Activated naive CD8-positive, alpha-beta T cell treated with anti-CD3 and anti-CD28 coated beads for 36 hours (primary cell): ENCODE measurements at places on chromosomes 4 and X.

DNA sequence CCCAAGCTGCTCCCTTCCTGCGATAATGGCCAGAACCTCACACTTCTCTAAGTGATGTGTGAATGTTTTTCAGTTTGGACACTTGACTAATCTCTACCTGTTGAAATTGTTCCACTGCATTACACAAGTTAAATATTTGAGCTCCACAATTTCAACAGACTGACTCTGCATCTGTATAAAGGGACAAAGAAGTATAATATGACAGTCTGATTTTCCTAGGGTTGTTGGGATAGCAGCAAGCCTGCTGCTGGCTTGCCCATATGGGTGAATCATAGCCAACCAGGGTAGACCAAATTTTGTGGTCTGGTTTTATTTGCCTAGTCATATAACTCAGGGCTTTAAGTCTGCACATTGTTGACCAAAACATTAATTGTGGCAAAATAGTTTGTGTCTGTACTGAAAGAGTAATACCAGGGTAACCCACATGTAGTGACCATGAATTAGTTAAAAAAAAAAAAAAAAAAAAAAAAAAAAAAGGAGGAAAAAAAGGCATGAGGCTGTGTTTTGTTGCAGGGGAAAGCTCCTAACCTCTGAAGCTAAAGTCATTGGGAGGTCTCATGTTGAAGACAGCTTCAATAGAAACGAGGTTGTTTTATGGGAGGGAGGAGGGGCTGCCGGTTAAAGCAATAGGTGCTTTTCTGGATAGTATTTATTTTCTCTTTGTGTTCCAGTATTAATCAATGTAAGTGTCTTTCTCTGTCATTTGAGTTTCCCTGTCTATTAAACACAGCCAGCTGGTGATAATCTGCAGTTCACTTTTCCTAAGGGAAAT is 534.2 kb downstream of the RAB28 start:
- H3K4me3 ChIP-seq = no peak overlapping the region
- no peaks in the 10 kb centered on the region for H3K4me1 ChIP-seq
- H3K36me3 ChIP-seq = no peaks in the 10 kb centered on the region
- H3K27ac ChIP-seq = no peak overlapping the region
- no peak for DNase-seq

DNA sequence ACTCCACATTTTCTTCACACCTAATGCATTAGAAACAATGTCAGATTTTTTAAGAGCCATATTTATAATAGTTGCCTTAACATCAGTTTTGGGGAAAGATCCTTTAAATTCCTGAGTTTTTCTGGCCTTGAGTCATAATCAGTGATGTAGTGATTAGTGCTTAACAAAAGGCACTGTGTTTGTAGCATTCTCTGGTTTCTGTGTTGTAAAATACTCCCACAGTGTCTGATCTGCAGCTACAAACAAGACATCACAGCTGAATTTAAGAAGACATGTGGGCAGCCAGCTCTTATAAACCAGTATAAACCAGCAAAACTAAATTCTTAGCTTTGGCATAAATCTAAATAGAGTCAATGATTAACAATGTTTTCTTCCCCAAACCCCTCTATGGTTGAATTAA is 233.8 kb downstream of the FSTL5 start:
- H3K36me3 ChIP-seq = no peaks in the 10 kb centered on the region
- DNase-seq = no peak
- no peaks in the 10 kb centered on the region for H3K27me3 ChIP-seq
- H3K4me3 ChIP-seq = no peak overlapping the region
- H3K4me1 ChIP-seq = no peaks in the 10 kb centered on the region
- no peak overlapping the region for H3K27ac ChIP-seq

DNA sequence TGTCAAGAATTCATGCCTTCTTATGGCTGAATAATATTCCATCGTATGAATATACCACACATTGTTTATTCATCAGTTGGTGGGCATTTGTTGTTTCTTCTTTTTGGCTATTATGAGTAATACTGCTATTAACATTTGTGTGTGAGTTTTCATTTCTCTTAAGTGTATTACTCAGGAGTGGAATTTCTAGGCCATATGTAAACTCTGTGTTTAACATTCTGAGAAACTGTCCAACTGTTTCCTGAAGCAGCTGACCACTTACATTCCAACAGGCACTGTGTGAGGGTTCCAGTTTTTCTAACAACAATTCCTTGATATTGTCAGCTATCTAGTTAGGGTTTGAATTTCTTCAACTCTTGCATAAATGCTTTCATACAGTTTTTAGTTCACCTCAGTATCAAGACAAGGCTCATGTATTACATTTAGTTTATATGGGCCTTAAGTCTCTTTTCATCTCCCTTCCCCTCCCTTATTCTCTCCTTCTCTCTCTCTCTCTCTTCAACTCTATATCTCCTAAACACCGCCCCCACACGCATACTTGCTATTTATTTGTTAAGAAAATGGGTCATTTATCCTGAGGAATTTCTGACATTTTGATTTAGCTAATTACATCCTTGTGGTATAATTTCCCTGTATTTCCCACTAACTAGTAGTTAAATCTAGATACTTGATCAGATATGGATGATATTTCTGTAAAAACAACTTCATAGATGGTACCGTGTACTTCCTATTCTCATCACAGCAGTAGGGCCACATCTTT is 77.4 kb downstream of the WDR19 start:
- H3K4me3 ChIP-seq = no peak overlapping the region
- no peaks in the 10 kb centered on the region for H3K4me1 ChIP-seq
- H3K27me3 ChIP-seq = no peaks in the 10 kb centered on the region
- H3K27ac ChIP-seq = no peak overlapping the region
- DNase-seq = no peak

DNA sequence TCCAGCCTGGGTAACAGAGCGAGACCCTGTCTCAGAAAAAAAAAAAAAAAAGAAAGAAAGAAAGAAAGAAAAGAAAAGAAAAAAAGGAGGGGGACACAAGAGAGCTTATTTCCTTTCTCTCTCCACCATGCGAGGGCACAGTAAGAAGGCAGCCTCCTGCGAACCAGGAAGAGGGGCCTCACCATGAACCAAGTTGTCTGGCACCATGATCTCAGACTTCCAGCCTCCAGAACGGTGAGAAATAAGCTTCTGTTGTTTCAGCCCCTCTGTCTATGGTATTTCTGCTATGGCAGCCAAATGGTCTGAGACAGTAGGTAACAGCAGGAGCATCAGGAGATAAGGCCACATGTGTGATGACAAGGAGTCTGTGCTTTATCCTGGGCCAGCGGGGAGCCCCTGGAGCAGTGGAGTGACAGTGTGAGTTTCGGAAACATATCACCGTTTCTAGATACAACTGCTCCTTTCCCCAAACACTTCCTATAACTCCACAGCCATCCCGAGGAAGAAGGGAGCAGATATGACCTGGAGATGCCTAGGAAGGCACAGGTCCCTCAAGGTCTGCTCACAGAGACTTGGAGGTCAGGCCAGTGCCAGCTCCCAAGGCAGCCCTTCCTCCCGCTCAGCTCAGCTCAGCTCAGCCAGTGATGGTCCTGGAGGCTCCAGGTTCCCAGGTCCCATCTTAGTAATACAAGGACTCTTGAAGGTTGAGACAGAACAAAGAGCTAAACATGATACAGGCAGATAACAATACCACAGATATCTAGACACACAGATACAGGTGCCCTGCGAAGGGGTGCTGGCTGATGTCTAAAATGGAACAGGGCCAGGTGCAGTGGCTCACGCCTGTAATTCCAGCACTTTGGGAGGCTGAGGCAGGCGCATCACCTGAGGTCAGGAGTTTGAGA is 17.7 kb downstream of the JAKMIP1 start:
- H3K27ac ChIP-seq = no peak overlapping the region
- no peak overlapping the region for H3K4me3 ChIP-seq
- peaks cover 19% of the 10 kb centered on the region for H3K4me1 ChIP-seq

DNA sequence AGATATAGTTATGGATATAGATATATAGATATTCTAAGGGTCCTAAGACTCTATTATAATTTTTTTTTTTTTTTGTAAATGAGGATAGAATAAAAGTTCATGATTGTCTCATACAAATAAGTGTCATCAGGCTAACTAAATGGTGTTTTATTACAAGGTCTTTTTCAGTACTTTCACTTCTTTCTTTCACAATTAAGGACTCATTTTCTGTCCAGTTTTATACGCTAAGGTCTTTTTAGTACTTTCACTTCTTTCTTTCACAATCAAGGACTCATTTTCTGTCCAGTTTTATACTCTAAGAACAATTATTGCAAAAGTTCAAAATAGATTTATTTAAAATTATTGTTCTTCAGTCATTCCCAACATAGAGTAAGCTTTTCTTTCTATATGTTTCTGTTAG is 32.7 kb downstream of the RUFY3 start:
- peaks cover 2% of the 10 kb centered on the region for H3K36me3 ChIP-seq
- no peaks in the 10 kb centered on the region for H3K27me3 ChIP-seq
- no peak overlapping the region for H3K4me3 ChIP-seq
- no peak overlapping the region for H3K27ac ChIP-seq
- DNase-seq = no peak
- peaks cover 27% of the 10 kb centered on the region for H3K4me1 ChIP-seq

GRCh38 chrX:119682019-119682989 is 10.7 kb downstream of the SEPTIN6 start:
- no peak for DNase-seq
- peaks cover 44% of the 10 kb centered on the region for H3K36me3 ChIP-seq
- peak overlapping the region; percentile 95 for H3K27ac ChIP-seq
- H3K4me1 ChIP-seq = peaks cover 46% of the 10 kb centered on the region
- no peaks in the 10 kb centered on the region for H3K27me3 ChIP-seq
- H3K4me3 ChIP-seq = peak overlapping the region; percentile 72

DNA sequence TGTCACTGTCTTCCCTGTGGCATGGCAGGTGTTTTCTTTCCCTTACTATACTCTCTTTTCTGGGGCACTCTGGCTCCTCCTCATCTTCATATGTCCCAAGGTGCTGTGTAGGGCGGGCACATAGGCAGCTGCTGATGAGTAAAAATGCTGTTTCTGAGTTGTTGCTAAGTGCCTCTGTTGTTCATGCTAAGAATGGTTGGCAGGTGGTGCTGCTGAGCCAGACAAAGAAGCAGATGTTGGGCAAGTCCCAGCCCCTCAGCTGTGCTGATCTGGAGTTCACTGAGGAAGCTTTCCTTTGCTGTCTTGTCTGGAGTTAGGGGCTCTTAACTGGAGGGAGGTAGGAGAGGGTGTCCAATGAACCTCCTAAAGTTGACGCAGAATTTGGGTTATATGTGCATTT is 40.6 kb downstream of the HADH start:
- no peaks in the 10 kb centered on the region for H3K27me3 ChIP-seq
- peak overlapping the region; percentile 96 for H3K27ac ChIP-seq
- peak overlapping the region; percentile 54 for H3K4me3 ChIP-seq

DNA sequence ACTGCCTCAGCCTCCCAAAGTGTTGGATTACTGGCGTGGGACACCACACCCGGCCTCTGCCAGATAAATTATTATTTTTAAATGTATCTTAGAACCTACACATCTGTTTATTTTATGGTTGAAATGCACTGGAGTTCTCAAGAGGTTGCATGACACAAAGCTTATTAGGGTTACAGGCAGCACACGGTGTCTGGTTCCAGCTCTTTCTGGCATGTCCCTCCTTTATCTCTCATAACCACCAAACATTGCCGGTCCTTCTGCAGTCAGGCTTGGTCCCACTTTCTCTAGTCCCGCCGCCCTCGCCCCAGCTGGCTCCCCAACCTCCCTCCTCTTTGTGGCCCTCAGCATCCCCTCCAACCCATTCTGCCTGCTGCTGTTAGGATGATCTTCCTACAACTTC is 39.7 kb upstream of the SPRY1 start:
- DNase-seq = no peak
- no peak overlapping the region for H3K4me3 ChIP-seq
- H3K36me3 ChIP-seq = no peaks in the 10 kb centered on the region
- H3K27ac ChIP-seq = no peak overlapping the region
- H3K27me3 ChIP-seq = no peaks in the 10 kb centered on the region

GRCh38 chrX:105634180-105634579 is 188.2 kb upstream of the NRK start:
- no peaks in the 10 kb centered on the region for H3K4me1 ChIP-seq
- DNase-seq = no peak
- H3K27ac ChIP-seq = no peak overlapping the region
- H3K4me3 ChIP-seq = no peak overlapping the region
- H3K36me3 ChIP-seq = no peaks in the 10 kb centered on the region

DNA sequence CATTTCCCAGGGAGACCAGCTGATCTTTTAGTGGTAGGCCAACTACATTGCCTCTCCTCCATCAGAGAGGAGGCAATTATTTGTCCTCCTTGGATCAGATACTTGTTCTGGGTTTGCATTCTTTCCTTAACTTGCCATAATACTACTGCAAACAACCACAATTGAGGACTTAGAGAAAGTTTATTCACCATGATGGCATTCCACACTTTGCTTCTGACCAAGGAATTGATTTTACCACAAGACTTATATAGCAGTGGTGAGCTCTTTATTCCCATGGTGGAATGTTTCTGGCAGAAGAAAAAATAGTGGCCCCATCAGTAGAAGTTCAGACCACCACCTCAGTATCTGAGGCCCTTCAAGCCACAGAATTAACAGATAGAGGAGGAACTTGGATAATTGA is 123.9 kb upstream of the PPP3CA start:
- no peaks in the 10 kb centered on the region for H3K4me1 ChIP-seq
